ENCODE measurements at places on chromosomes 1 and 21. TPM values are rescaled to one million over a fixed set of nuclear protein-coding genes. Genes with fewer than 3 reads are reported as not detected.

GRCh38 chr1:204888294-204888693, 17.6 kb downstream of the NFASC start:
- DNase-seq = no peak
- peaks cover 69% of the 10 kb centered on the region for H3K4me1 ChIP-seq

- H3K36me3 ChIP-seq = no peaks in the 10 kb centered on the region
- peaks cover 42% of the 10 kb centered on the region for H3K4me1 ChIP-seq
- H3K27me3 ChIP-seq = no peaks in the 10 kb centered on the region
- no peak for DNase-seq
Observed at GRCh38 chr1:184298440-184299405, 88.1 kb upstream of the C1orf21 start.

- DNase-seq = no peak
- H3K4me3 ChIP-seq = no peak overlapping the region
- no peaks in the 10 kb centered on the region for H3K36me3 ChIP-seq
- peaks cover 3% of the 10 kb centered on the region for H3K4me1 ChIP-seq
Observed at GRCh38 chr1:100452641-100453040, 85.3 kb upstream of the GPR88 start.

- no peak overlapping the region for H3K27ac ChIP-seq
- H3K27me3 ChIP-seq = no peaks in the 10 kb centered on the region
- H3K4me1 ChIP-seq = no peaks in the 10 kb centered on the region
- H3K36me3 ChIP-seq = peaks cover 25% of the 10 kb centered on the region
- DNase-seq = no peak
- H3K4me3 ChIP-seq = no peak overlapping the region
Observed at GRCh38 chr1:84236256-84236655, 65.3 kb upstream of the SAMD13 start.

DNA sequence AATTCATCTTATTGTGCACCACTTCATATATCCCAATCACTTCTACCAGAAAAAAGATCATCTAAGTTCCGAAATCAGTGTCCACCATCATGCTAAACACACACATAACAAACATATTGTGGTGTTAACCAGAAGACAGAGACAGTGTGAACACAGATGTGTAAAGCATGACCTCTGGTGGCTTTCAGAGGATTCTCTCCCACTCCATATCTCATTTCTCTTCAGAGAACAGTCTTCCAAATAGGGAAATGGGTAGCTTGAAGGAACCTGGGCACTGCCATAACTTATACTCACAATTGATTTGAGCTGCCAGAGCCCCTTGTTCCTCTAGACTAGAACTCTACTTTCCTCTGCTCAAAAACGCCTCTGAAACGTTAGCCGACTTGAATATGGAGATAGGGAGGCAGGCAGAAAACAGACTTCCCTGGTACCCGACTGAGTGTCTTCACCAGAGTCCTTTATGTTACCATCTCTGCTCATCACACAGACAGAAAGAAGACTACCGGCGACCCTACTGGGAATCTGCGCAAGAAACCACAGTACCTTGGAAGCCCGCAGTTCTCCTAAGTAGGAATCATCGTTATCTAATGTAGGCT, 1.8 kb upstream of the ELAPOR1 start:
- peaks cover 11% of the 10 kb centered on the region for H3K27me3 ChIP-seq
- no peak for DNase-seq
- no peaks in the 10 kb centered on the region for H3K36me3 ChIP-seq
- H3K27ac ChIP-seq = peak overlapping the region; percentile 40

DNA sequence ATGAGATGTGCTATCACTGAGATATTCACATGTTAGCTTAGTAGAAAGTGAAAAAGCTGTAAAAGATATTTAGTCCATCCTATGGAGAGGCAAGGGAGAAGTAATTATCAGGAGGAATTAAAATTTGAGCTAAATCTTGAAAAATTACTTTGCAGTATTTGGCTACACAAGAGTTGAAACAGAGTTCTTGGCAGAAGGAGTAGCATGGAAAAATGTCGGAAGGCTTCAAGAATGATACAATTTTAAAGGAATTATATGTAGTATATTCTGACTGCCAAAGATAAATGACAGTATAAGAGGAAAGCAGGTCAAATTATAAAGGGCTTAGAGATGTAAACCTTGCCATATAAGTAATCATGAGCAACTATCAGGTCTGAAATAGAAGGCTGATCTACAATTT, 518.9 kb downstream of the BRINP3 start:
- no peak overlapping the region for H3K4me3 ChIP-seq
- DNase-seq = no peak
- H3K27ac ChIP-seq = no peak overlapping the region
- no peaks in the 10 kb centered on the region for H3K4me1 ChIP-seq
- H3K27me3 ChIP-seq = no peaks in the 10 kb centered on the region
- no peaks in the 10 kb centered on the region for H3K36me3 ChIP-seq

GRCh38 chr1:5750186-5751162, 241.8 kb downstream of the NPHP4 start:
- peaks cover 96% of the 10 kb centered on the region for H3K27me3 ChIP-seq
- H3K4me1 ChIP-seq = no peaks in the 10 kb centered on the region
- H3K27ac ChIP-seq = no peak overlapping the region
- DNase-seq = no peak

DNA sequence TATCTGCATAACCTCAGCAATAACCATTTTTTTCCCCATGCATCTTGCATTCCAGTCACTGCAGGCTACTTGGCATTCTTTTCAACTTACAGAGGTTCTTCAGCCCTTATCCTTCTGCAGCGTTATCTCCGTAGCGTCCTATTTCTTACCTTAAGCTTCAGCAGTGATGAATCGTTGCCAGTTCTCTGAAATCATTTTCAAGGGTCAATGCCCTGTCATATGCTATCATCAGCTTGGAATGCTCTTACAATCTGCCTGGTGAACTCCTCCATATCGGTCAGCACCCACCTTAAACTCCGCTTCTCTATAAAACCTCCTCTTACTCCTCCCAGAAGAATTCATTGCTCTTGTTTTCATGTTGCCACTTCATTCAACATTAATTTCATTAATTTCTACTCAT, 105.1 kb upstream of the DPH5 start:
- H3K27ac ChIP-seq = no peak overlapping the region
- H3K36me3 ChIP-seq = no peaks in the 10 kb centered on the region
- no peaks in the 10 kb centered on the region for H3K27me3 ChIP-seq
- H3K4me1 ChIP-seq = no peaks in the 10 kb centered on the region

DNA sequence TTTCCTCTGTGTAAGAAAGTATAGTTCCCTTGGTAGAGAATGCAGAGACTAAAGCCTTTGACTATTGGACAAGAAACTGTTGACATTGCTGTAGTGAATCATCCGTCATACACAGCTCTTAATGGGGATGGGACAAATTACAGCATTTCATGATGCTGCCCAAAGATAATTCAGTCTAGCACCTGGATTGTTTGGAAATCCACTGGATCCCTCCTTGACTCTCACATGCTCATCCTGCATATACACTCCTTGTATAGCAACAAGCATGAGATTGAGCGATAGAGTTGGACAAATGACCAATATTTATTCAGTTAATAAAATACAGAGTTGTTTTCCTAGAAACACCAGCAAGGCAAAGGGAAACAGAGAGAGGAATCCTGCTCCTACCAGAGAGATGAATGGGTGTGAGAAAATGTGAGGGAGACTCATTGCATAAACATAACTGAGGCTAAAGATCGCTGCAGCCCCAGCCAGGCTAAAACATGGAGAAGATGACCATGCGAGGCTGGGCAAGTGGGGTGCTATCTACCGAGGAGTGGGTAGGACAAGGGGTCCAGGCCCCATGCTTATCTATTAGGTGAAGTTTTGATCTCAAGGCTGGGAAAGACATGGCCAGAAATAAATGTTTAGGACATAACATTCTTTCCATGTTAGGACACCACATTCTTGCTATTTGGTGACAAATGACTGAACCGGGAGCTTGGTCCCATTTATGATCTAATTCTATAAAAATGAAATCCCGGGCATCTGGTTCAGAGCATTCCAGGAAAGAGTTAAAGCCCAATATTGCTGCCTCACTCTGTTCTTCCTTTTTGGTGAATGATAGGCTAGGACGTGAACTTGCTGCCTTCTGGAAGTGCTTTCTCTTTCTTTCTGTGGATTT, 153.2 kb downstream of the TGFB2 start:
- DNase-seq = no peak
- peak overlapping the region; percentile 70 for H3K27ac ChIP-seq
- no peaks in the 10 kb centered on the region for H3K27me3 ChIP-seq
- peak overlapping the region; percentile 48 for H3K4me3 ChIP-seq
- no peaks in the 10 kb centered on the region for H3K36me3 ChIP-seq

DNA sequence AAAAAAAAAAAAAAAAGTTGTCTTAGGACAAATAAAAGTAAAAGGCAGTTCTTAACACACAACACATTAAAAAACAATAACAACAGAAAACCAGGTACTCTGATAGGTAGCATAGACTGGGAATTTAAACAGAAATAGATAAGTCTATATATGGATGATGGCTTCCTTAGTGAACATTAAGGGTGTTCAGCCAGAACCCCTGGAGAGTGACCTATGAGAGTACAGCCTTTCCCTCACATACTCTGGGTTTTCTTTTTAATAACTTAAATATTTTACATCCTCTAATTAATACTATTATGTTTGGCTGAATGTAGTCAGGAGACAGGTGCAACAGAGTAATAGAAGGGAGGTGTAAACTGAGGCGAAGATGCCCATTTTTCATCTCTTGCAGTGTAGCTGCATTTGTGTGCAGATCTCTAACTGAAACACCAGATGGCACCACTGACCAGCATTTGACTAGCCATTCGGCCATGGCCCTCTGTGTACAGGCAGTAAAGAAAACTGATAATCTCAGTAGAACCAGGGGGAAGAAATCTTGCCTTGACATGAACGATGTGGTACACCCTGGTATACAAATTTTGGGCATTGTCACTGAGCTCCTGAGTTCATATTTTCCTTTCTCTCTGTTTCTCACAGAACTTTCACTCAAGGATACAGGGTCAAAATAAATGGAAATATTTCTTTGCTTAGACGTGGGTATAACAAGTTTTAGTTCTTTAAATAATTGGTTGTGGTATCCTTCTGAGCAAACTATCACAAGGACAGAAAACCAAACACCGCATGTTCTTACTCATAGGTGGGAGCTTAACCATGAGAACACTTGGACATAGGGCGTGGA, 7.6 kb downstream of the TTF2 start:
- H3K4me1 ChIP-seq = no peaks in the 10 kb centered on the region
- H3K27me3 ChIP-seq = no peaks in the 10 kb centered on the region
- H3K27ac ChIP-seq = no peak overlapping the region
- H3K36me3 ChIP-seq = no peaks in the 10 kb centered on the region

DNA sequence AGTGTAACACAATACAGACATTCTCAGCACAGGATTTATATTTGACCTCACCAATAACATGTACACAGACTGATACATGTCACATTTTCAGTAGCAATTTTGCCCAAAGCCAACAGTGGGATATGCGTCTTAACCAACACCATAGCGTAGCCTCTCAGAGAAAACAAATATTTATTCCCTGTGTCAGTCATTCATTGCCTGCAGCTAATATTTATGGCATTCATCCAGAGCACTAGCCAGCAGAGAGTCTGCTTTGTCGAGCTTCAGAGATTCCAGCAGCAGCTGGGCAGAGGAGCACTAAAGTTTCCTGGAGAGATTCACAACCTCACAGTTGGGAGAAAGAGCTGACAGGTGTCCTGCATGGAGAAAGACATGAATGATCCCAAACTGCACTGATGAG, 400.7 kb upstream of the DAB1 start:
- H3K27me3 ChIP-seq = no peaks in the 10 kb centered on the region
- no peaks in the 10 kb centered on the region for H3K4me1 ChIP-seq
- no peak overlapping the region for H3K27ac ChIP-seq
- H3K36me3 ChIP-seq = no peaks in the 10 kb centered on the region
- no peak for DNase-seq

GRCh38 chr1:10795276-10796021, 997 bp downstream of the CASZ1 start:
- DNase-seq = no peak
- no peaks in the 10 kb centered on the region for H3K27me3 ChIP-seq
- H3K36me3 ChIP-seq = no peaks in the 10 kb centered on the region

GRCh38 chr21:33231526-33231925, 1.8 kb downstream of the IFNAR2 start:
- H3K36me3 ChIP-seq = no peaks in the 10 kb centered on the region
- H3K27ac ChIP-seq = no peak overlapping the region
- DNase-seq = no peak
- H3K4me1 ChIP-seq = peaks cover 35% of the 10 kb centered on the region
- no peaks in the 10 kb centered on the region for H3K27me3 ChIP-seq

DNA sequence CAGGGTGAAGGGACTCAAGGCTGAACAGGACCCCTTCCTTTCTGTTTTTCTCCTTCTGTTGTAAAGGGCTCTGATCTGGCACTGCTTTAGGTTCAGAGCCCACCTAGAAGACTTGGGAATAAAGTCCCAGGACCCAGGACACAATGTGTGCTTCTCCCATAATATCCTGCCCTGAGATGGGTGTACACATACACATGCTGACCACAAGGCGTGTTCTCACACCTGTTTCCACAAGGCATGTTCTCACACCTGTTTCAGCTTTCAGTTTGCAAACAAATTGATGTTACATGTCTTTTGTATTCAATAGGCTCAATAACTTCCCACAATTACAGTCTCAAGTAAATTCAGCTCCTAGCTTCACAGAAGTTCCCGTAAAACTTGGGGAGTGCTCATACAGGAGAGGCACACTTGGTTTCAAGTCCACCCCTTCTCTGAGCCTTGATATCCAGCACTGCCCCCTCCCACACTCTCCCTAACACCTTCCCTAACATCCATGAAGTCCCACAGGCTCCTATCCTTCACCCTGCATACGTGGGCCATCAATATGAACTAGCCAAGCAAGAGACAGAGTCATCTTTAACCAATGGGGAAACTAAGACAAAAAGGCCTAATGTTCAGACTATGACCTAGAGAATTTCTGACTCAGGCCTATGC, 41.7 kb downstream of the ERI3 start:
- no peak for DNase-seq
- H3K27me3 ChIP-seq = no peaks in the 10 kb centered on the region
- H3K36me3 ChIP-seq = peaks cover 99% of the 10 kb centered on the region

BTBD19 gene
- 2.7 TPM for total RNA-seq

PPM1J gene
- 0.42 TPM for total RNA-seq

APCS gene
- total RNA-seq = not detected

DHRS3 gene
- 175 TPM for total RNA-seq

RHEX gene
- total RNA-seq = 6.9 TPM

SPATA21 gene
- not detected for total RNA-seq

BACE2 gene
- 61.6 TPM for total RNA-seq

RGS8 gene
- not detected for total RNA-seq

FCRL1 gene
- 0.66 TPM for total RNA-seq

CLCA4 gene
- not detected for total RNA-seq

DR1 gene
- total RNA-seq = 24.4 TPM

FALEC gene
- not detected for total RNA-seq
